ENCODE measurements at places on chromosomes 5 and 9.

GRCh38 chr9:133842721-133843227 lies 104.6 kb upstream of the SARDH start:
- no peak for DNase-seq

DNA sequence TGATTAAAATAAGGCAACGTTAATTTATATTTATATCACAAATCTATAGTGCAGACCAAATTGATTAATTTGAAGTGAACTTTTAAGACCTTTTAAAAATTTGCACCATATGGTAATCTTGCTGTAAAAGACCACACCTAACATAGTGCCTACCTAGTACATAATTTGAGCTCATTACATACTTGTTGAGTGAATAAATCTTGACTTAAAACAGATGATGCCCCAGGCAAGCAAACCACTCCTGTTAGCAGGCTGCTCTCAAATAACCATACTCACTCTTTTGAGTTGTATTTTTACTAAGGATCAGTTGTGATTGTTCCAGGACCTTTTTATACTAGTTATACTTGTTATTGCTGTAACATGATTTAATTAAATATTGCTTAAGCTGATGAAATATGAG lies 27.2 kb downstream of the CMYA5 start:
- no peak for DNase-seq

- no peak for DNase-seq
These were observed 217.5 kb upstream of the SGCD start for GRCh38 chr5:156109317-156110023.

DNA sequence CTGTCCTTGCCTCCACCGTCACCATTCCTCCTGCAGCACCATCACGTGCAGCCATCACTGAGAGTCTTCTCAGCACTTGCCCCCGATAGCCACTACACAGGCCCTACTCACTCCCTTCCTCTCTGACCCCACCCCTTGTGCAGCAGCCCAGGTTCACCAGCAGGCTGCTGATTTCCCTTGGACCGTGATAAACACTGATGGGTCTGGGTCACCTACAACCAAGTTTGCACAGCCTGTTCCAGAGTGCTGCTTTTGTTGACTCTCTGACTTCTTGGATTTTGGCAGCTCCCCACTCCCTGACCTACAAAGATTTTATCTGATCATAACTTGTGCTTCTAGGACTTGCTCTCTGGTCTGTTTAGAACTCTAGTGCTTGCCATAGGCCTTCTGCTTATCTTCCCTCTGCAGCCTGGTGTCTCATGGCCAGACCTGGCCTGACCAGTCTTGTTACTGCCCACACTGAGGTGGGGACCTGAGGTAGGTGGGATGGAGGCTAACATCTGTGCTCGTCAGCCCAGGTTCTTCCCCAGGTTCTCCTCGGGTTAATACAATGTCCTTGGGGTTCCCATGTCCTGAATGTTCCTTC lies 109.3 kb downstream of the TARS1 start:
- DNase-seq: no peak

DNA sequence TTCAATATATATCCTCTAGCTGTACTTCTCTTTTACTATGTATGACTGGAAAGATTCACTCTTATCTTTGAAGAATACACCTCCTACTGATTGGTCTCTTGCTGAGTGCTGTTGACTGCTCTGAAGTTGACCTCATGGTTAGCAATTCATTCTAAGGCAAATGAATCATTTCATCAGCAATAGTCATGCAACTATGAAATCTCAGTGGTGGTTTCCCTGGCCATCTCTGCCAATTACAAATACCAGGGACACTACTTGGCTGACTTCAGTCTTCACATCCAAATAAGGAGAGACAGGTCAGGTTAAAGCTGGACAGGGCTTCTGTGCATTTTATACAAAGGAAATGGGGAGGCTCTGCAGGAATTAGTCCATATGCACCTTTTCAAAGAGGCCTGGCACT lies 333.5 kb upstream of the ACTBL2 start:
- DNase-seq: peak; percentile 59

DNA sequence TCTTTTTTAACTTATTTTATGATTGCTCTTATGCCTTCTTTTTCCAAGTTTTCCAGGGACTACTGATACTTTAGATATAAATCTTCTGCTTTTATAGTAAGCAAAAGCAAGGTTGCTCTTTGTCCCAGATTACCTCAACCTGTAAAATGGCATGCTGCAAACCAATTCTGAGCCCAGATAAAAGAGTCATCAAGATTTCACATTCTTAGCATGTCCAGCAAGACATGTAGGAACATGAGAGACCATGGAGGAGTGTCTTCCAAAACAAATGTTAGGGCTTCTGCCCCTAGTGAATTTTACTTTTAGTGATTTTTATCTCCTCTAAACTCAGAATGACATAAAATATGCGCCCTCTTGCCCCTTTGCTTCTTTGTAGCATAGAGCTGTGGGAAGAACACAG lies 7.0 kb upstream of the CDC20B start:
- DNase-seq: no peak

DNA sequence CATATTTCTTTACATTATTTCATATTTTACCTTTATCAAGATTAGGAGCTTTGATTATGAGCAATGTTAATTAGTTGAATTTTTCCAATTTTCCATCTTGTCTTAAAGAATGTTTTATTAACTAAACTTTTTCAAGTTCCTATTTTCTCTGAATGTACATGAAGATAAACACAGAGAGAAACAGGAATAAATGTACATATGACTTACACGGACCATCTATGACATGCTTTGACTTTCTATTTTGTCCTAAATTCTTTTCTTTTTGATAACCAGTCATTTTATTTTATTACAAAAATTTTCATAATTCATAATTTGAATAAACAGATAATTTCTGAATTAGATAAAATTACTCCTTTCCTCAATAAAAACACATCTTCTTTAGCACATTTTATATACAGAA lies 1038.8 kb upstream of the ARRDC3 start:
- peak; percentile 30 for DNase-seq

DNA sequence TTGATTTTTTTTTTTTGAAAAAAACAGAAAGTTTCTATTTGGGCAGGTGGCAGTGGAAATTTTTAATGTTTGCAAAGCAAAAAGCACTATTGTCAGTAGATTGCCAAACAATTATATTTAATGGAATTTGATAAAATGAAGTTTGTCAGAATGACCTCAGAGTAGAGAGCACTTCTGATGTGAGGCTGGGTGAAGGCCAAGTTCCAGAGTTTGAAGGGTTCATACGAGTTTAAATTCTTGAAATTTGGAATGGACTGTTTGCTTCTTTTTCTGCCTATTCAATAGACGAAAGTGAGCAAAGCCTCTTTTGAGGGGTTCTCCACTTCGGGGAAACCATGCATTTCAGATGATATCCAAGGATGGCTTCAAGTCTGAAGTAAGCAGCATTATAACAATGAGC lies 7.4 kb downstream of the SHC3 start:
- no peak for DNase-seq

DNA sequence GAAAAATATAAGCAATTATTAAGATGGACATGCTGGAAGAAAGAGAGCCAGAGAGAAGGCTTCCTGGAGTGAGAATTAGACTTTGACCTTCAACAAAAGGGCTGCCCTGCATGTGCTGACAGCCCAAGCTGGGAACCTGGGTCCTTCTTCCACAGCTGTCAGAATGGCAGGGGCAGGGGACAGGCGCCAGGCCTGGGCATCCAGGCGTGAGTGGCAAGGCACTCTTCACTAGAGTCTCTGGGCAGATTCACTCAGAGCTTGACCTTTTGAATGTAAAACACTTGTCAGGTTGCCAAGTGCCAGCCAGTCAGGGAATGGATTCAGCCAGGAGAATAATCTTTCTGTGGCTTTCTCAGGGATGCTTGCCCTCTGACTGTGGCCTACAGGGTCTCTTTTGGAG lies 119.1 kb upstream of the CLINT1 start:
- no peak for DNase-seq

DNA sequence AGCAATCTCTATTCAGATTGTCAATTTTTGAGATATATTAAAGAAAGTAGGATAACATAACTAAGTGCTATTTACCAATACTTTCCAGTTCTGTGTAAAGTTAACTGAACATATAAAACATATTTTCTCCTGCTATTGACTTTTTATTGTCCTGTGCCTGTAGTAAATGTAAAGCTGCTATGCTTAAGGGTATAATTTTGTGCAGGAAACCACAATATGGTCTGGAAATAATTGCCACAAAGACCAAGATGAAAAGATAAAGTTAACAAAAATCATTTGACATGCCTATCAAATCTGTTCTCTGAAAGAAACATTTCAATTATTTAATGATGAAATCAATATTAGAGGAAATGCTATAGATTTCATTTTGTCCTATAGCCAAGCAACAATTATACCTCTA lies 121.3 kb downstream of the FGF10 start:
- DNase-seq: no peak

DNA sequence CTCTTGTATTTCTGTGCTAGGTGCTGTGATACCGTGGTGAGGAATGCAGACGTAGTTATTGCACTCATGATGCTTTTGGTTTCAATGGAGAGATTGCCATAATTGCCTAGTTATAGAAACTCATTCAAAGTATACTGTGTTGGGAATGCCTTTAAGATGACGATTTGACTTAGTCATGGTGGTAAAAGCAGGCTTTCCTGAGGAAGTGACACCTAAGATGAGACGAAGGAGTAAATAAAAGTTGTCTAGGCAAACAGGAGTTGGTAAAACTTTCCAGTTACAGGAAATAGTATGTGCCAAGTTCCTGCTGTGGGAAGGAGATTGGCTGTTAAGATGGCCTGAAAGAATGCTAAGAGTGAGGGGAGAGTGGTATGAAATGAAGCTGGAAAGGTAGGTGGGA lies 48.1 kb downstream of the FOCAD start:
- DNase-seq: peak; percentile 31

- no peak for DNase-seq
These were observed 152.1 kb downstream of the FSTL4 start for GRCh38 chr5:133460172-133460758.

GRCh38 chr9:16348531-16348930 lies 521.9 kb downstream of the BNC2 start:
- no peak for DNase-seq
